ENCODE measurements at places on chromosomes 4 and X.

DNA sequence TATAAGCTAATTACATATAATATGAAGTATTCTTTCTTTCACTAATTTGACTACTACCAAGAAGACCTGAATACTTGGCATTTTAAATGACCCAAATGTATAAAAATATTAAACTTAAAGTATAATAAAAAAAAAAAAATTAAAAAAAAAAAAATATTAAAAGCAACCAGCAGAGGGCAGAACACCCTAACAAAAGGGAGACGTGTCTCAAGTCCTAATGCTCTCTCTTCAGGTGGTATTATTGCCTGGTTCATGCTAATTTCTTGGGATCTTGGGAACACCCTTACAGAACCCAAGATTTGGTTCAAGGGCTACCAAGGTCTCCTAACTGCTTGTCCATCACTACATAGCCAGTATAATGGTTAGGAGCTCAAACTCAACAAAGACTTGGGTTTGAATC lies 754.8 kb downstream of the RAB28 start:
- DNase-seq: no peak

GRCh38 chr4:113537628-113538027 lies 223.9 kb downstream of the CAMK2D start:
- no peak for DNase-seq

GRCh38 chr4:74967324-74967723 lies 34.4 kb downstream of the PARM1 start:
- no peak for DNase-seq

- no peak for DNase-seq
Observed at GRCh38 chr4:74618659-74619058, 173.7 kb downstream of the AREG start.

- no peak for DNase-seq
Observed at GRCh38 chr4:7652451-7652881, 217.7 kb upstream of the PSAPL1 start.

DNA sequence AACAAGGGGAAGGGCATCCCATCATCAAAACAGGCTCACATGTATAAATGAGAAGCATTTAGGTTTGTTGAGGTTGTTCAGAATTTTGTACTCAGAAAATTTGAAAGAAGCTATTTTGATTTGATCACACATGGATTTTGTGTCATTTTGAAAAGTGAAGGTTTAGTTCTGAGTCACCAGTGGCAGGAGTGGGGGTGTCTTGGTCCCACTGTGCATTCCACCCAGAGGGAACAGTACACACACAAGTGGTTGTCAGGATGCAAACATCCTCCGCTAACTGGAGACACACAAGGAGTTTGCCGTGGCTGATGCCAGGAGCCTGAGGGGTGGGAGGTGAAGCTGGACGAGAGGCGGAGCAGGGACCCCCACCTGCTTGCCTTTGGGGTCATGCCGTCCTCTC lies 198.2 kb upstream of the PSAPL1 start:
- DNase-seq: no peak
